ENCODE measurements at places on chromosomes 6 and 20.

GRCh38 chr6:33112148-33112547 is 36.4 kb downstream of the HLA-DPB1 start:
- DNase-seq = no peak

- no peak for DNase-seq
Measured at GRCh38 chr6:113979937-113980336, 9.0 kb upstream of the HDAC2 start.

GRCh38 chr6:144347933-144348332 is 62.8 kb downstream of the UTRN start:
- no peak for DNase-seq

DNA sequence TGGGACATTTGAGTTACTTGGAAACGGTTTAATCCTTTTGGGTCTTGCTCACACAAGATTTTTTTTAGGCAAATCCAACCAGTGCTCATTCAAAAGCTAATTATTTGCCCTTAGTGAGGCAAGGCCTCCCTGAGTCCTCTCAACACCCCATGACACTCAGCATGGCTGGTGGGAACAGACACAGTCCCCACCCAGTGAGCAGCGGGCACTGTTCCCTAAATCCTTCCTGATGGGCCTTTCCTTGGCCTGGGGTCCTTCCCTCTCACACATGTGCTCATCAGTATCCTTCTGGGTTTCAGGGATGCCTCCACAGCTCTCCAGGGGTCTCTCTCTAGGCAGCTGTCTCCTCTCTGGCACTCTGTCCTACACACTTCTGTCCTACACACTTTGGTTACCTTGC is 28.0 kb downstream of the PLAGL2 start:
- no peak for DNase-seq

- no peak for DNase-seq
Measured at GRCh38 chr20:58668901-58669286, 17.8 kb downstream of the STX16 start.

DNA sequence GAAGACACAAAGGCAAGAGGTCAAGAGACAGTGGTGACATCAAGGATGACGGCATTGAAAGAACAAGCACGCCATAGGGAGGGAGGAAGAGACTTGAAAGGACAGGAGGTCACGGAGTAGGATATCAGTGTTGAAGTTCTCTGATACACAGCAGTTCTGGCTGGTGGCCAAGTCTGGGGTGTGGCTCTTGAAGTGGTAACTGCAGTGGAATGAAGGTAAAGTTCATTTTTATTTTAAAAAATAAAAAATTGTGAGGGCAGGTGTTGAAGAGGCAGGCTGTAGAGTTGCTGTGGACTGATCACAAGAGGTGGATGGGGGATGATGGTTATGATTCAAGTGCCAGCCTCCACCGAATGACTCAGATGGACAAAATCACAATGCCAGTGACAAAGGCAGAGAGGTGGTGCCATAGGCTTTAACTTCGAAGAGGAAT is 53.2 kb upstream of the BMP2 start:
- DNase-seq = peak; percentile 91

GRCh38 chr6:71383901-71384489 is 95.4 kb downstream of the OGFRL1 start:
- no peak for DNase-seq

DNA sequence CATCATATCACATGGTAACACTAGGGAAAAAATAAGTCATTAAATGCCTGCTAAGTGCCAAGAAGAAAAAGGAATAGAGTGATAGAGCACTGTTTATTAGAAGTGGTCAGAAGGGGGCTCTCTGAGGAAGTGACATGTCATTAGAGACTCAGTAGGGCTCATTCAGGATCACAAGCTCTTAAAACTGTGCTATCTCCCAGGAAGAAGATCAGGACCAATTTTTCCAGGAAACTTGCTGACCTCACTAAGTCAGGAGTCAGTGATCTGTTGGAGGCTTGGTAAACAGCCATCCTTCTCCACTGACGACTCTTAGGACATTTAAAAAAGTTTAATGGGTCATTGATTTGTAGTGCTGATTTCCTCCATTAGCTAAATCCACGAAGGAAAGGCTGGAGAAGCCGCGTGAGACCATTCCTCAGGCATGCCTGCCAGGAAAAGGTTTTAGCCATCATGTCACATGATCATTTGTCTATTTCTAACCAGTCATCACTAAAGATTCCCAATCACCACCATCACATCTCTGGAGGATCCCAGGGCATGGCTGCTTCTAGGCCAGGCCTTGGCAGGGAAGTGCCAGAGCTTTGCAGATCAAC is 5.9 kb upstream of the PTPN1 start:
- DNase-seq = no peak

- no peak for DNase-seq
Measured at GRCh38 chr20:33853507-33853813, 42.3 kb downstream of the CHMP4B start.

GRCh38 chr20:53768329-53768728 is 174.7 kb upstream of the ZNF217 start:
- DNase-seq = no peak

GRCh38 chr6:3336066-3336786 is 77.5 kb downstream of the PSMG4 start:
- no peak for DNase-seq

GRCh38 chr6:29734046-29735018 is 11.1 kb downstream of the HLA-F start:
- DNase-seq = no peak

- no peak for DNase-seq
Measured at GRCh38 chr6:137805622-137806021, 61.4 kb upstream of the TNFAIP3 start.

DNA sequence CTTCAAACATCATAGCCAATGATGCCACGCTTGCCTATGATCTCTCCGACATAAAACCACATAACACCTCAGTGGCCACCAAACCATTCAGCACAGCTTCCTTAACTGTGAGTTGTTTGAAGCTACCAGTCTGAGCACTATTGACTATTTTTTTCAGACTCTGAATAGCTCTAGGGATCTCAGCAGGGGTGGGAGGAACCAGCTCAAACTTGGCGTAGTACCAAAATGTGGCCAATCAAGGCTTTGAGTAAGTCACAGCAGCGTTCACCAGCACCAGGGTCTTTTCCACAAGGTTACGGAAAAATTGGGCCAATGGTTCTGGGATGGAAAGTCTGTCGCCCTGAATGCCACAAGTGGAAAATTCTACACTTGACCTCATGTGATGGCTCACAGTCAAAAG is 70.6 kb downstream of the SMPDL3A start:
- no peak for DNase-seq

DNA sequence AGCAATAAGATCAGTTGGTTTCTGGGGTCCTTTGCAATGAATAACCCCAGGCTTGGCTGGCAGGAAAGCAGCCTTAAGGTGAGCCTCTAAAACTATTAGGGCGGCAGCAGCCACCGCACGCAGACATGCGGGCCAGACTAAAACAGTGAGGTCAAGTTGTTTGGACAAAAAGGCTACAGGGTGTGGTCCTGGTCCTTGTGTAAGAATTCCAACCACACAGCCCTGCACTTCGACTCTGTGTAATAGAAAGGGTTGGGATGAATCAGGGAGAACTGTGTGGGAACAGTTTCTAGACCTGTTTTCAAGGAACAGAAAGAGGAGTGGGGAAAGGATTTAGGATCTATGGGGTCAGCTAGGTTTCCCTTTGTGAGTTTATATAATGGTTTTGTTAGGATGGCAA is 237.6 kb downstream of the SMOC2 start:
- DNase-seq = no peak

- peak; percentile 18 for DNase-seq
Measured at GRCh38 chr6:5214570-5215052, 46.1 kb downstream of the LYRM4 start.

DNA sequence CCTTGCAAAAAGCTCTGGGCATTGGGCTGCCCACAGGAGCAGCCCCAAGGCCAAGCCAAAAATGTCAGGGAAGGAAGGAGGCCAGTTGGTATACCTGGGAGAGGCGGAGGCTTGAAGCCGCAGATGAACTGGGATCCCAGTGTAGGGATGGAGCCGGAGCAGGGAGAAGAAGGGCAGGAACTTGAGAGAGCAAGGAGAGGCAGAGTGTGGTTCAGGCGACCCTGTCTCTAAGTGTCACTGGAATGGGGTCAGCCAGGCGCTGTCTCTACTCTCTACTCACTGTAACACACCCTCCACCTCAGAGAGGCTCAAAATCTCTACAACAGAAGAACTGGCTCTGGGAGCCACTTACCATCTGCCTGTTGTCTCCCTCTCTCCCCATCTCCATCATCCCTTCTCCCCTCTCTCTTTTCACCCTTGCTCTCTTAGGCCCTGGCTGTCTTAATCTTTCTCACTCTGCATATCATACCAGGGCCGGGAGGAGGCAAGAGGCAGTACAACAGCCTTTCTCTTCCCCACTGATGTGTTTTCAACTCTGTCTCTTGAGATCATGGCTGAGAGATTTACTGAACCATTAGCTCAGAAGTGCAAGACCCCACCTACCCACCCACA is 93.3 kb downstream of the CRYBG1 start:
- DNase-seq = no peak

- no peak for DNase-seq
Measured at GRCh38 chr6:126437205-126437604, 97.3 kb downstream of the CENPW start.

DNA sequence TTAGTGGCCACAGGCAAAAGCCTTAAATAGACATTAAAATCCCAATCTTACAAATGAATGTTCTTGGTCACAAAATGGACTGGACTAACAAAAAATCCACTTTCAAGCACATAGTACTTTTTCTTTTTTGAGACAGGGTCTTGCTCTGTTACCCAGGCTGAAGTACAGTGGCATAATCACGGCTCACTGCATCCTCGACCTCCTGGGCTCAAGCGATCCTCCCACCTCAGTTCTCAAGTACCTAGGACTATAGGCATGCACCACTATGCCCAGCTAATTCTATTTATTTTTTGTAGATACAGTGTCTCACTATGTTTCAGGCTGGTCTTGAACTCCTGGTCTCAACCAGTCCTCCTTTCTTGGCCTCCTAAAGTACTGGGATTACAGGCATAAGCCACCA is 59.4 kb downstream of the MAP3K5 start:
- no peak for DNase-seq

DNA sequence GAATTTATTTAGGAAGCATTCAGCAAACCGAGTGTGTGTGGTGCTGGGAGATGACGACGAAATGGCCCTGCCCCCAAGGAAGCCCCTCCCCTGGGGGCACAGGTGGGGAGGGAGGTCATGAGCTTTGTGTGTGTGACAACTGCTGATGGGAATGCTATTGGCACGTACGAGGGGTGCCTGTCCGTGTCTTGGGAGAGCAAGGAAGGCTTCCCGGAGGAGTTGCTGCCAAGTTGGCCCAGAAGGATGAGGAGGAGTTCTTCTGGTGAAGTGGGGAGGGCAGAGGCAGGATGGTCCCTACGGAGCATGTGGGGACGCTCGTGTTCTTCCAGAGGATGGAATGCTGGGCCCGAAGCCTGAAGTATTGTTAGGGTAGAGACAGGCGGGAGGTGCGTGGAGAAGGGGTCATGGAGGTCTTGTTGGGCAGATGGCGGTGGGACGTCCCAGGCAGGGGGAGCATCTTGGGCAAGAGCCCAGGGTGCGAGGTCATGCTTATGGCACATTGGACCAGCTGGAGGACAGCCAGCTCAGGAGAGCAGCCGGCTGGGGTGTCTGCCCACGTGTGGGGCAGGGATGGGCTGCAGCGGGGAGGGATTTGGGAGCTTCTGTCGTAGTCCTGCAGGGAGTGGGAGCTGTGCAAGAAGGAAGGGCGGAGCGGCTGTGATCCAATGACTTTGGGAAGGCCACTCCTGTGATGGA is 46.1 kb downstream of the SYNJ2 start:
- DNase-seq = no peak

- DNase-seq = no peak
Measured at GRCh38 chr20:18271160-18271559, 17.2 kb upstream of the ZNF133 start.

- DNase-seq = no peak
Measured at GRCh38 chr6:148608199-148608951, 138.5 kb upstream of the UST start.

DNA sequence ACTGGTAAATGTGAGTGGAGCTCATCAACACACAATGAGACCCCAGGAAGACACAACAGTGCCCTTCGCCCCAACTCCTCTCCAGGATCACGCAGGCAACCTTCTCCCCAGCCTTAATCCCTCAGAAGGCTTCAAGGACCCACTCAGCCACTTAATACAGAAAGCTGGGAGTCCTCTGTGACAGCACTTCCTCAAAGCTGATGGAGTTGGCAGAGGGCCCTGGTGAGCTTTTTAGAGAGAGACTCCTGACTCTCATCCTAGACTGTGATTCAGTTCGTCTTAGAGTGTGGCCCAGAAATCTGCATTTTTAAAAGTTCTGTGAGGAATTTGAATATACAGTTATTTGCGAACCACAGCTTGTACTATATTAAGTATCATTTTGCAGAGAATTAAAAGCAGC is 187.7 kb downstream of the UST start:
- DNase-seq = peak; percentile 23

DNA sequence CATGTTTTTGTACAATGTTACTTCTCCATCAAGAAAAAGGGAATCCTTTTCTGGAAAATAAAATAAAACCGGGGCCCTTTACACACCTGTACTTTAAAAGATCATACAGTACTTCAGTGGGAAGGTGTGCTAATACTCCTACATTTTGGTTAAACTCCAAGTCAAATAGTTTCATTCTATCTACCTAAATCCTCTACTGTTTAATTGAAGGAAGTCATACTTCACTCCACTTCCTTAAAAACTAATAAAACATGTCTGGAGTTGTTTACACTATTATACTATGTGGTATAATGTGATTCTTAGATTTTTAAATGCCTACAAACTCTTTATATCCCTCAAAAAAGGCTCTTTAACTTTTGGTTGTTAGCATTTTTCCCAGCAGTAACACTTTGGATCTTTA is 18.6 kb upstream of the HBS1L start:
- DNase-seq = no peak

GRCh38 chr6:166145751-166146150 is 21.9 kb downstream of the TBXT start:
- DNase-seq = no peak

- peak; percentile 51 for DNase-seq
Measured at GRCh38 chr6:37454420-37455140, 21.6 kb downstream of the CMTR1 start.

- no peak for DNase-seq
Measured at GRCh38 chr6:25835442-25836283, 3.8 kb upstream of the SLC17A1 start.

- no peak for DNase-seq
Measured at GRCh38 chr20:32650401-32650944, 23.3 kb downstream of the C20orf203 start.
